ENCODE measurements at places on chromosomes 13 and 19.

- DNase-seq = no peak
Observed at GRCh38 chr19:7677669-7678311, 900 bp downstream of the MCEMP1 start.

DNA sequence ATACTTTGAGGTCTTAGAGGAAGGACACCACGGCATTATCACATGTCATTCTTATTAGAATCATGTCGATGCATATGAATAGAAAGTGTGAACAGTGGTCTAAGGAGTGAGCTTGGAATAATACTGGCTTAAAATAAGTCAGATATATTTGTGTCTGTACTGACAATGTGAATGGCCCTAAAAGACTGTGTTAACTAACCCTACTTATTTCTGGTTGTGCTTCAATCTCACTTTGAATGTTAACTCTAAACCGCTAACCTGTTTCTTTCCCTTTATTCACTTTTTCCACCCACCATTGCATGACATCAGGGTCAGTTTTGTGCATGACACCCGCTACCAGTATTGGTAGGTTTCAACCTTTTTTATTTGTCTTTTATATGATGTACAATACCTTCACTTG lies 69.1 kb upstream of the RAP2A start:
- no peak for DNase-seq

DNA sequence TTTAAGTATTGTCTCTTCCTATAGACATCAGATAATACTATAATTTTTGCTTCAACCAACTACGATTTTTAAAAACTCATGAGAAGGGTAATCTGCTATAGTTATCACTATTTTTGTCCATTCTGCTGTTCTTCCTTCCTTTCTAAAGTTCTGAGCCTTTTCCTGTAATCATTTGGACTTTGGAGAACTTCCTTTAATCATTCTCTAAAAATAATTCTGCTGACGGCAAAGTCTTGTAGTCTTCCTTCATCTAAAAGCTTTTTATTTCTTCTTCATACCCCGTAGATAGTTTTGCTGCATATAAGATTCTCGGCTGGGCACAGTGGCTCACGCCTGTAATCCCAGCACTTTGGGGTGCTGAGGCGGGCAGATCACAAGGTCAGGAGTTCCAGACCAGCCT lies 5.1 kb upstream of the FCGBP start:
- DNase-seq = no peak

- peak; percentile 55 for DNase-seq
Observed at GRCh38 chr19:47723581-47723940, 10.3 kb downstream of the EHD2 start.

- DNase-seq = no peak
Observed at GRCh38 chr19:32020538-32020937, 324.9 kb upstream of the ZNF507 start.

DNA sequence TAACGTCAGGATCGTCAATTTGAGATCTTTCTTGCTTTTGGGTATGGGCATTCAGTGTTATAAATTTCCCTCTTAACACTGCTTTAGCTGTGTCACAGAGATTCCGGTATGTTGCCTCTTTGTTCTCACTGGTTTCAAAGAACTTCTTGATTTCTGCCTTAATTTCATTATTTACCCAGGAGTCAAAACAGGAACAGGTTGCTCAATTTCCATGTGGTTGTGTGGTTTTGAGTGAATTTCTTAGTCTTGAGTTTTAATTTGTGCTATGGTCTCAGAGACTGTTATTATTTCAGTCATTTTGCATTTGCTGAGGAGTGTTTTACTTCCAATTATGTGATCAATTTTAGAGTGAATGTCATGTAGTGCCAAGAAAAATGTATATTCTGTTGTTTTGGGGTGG lies 153.1 kb downstream of the PCDH17 start:
- DNase-seq = no peak

- peak; percentile 28 for DNase-seq
Observed at GRCh38 chr13:41222259-41222852, 28.0 kb upstream of the KBTBD7 start.

Data from large intestine (tissue), 12 donors.